ENCODE measurements at places on chromosomes 12 and 14.

DNA sequence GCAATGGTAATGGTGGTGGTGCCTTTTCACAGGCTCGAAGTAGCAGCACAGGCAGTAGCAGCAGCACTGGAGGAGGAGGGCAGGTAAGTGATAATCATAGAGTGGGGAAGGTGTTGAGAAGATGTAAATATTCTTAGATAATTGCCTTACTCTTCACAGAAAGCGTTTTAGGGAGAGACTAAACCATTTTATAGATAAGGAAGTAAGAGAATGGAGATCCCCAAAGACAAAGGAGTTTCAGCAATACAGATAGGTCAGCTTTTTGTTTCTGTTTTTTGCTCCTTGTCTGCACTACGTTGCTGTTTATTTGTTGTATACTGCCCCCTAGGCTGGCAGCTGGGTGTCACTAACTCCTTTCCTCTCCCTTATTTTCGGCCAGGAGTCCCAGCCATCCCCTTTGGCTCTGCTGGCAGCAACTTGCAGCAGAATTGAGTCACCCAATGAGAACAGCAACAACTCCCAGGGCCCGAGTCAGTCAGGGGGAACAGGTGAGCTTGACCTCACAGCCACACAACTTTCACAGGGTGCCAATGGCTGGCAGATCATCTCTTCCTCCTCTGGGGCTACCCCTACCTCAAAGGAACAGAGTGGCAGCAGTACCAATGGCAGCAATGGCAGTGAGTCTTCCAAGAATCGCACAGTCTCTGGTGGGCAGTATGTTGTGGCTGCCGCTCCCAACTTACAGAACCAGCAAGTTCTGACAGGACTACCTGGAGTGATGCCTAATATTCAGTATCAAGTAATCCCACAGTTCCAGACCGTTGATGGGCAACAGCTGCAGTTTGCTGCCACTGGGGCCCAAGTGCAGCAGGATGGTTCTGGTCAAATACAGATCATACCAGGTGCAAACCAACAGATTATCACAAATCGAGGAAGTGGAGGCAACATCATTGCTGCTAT, 2.0 kb downstream of the SP1 start:
- no peak for DNase-seq

GRCh38 chr14:78340250-78340649, 170.1 kb downstream of the NRXN3 start:
- DNase-seq = no peak

DNA sequence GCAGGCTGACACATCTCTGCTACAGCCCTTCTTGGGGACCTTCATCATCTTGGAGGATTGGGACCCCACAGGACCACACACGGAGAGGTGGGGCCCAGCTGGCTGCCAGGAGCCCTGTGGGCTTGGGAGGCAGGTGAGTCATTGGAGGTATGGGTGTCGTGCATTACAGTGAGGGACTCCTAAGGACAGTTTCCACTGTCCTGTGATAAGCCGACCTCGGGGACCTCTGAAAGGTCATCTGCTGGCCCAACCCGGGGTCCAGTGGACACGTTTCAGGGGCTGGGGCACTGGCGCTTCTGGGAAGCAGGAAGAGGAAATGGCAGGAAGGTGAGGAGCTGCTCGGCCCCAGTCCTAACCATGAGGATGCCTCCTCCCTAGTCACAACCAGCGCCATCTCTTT, 238.0 kb downstream of the BCL11B start:
- DNase-seq = no peak

DNA sequence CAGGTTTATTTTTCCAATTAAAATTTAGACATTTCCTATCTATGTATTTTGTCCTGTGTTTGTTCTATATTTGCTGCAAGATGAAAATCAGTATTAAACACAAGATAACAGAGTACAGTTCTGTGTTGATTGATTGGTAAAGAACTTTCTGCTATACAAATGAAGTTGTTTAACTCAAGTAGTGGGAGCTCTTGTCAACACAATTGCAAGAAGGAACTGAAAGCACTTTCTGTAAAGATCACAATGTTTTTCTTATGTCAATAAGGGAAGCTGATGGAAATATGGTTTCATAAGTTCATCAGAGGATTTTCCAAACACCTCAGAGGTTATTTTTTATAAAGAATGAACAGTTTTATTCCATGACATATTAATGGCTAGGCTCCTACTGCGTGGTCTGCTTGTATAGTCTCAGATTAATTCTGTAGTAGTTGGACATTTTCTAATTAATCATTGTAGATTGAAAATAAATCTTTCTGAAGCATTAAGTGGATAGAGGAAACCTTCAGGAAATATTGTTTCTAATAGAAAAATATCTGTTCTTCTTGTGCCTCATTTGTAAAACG, 379.5 kb downstream of the LRFN5 start:
- no peak for DNase-seq

GRCh38 chr12:97801471-97802059, 339.0 kb downstream of the RMST start:
- DNase-seq = no peak

GRCh38 chr12:64595863-64596793, 14.2 kb upstream of the RASSF3 start:
- DNase-seq = no peak

DNA sequence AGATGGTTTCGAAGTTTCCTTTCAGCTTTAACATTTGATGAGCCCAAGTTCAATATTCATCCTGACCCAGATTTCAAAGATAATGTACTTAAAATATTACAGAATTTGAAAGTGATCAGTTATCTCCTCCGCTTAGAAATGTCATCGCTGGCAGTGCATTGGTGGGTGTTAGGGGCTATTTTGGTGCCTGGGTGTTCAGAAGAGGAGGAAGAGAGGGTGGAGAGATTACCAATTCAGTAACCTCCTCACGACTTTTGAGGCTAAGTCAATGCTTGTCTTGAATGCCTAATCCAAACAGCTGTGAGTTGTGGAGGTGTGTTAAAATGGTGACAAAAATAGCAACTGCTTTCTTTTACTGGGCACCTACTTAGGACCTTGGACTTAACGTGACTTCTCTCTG, 13.8 kb upstream of the DGLUCY start:
- no peak for DNase-seq

DNA sequence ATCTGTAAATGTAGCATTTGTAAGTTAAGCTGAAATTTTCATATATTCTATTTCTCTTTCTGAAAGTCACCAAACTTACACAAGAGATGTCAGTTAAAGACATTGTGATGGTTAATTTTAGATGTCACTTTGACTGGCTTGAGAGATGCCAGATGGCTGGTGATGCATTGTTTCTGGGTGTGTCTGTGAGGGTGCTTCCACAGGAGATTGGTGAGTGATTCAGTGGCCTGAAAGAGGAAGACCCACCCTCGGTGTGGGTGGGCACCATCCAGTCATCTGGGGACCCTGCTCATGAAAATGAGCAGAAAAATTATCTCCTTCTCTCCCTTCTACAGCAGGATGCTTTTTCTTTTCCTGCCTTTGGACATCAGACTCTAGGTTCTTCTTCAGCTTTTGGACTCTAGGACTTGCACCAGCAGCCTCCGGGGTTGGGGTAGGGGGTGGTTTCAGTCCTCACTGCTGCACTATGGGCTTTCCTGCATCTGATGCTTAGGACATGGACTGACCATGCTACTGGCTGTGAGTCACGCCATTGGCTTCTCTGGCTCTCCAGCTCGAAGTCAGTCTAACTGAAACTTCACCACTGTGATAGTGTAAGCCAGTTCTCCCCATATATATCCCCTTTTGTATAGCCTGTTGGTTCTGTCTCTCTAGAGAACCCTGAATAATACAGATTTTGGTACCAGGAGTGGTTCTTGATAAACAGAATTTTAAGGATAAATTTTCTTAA, 20.9 kb downstream of the PDE6H start:
- DNase-seq = no peak

- DNase-seq = no peak
Observed at GRCh38 chr14:29821242-29821641, 106.4 kb downstream of the PRKD1 start.

GRCh38 chr14:99950181-99950580, 115.0 kb upstream of the EVL start:
- DNase-seq = no peak

DNA sequence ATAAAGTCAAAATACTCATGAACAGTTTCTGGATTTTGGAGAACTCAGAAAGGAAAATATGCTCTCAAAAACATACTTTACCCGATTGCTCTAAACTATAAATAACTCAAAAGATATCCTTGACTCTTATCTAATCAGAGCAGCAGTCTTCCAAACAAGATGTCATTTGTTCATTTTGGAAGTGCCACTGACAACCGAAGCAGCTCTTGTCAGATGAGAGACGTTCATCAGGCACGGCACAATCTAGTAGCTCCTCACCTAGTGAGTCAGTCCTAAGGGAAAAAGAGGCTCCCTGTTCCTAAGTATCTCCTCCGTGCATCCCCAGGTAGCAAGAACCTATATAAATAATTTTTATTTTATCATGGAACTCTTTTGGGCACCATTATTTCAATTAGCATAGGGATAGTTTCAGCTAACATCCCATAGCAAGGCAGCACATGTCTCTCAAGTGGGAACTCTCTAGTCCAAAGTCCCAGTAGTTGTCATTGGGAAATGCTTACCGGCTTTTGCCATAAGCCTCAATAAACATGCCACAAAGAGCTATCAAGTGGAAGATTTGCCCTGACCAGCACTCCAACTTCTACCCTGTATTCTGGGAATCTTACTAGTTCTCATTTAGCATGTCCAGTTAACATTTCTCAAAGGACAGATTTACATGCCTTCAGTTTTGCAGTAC, 14.1 kb upstream of the TMEM263 start:
- no peak for DNase-seq

DNA sequence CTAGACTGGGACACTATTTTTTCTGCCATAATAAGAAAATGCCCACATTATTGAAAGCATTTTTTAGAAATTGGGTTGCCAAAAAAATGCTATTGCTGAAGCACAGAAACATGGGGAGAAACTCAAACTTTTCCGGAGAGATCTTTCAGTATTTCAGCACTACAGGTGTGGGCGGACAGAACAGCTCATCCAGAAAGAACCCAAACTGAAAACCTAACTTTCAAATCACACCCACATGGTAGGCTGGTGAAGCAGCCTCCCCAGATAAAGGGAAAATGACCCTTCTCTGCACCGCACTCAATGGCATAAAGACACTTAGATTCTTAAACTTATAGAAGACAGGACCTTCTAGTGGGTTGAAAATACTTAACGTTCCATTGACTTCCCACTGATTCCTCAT, 62.3 kb upstream of the TMPO start:
- DNase-seq = no peak

Measured in activated CD8-positive, alpha-beta memory T cell treated with anti-CD3 and anti-CD28 coated beads for 48 hours (primary cell).